ENCODE measurements at places on chromosomes 6 and 20.
A peak's percentile ranks its signal among the peaks of the same experiment; 100 is the strongest.

DNA sequence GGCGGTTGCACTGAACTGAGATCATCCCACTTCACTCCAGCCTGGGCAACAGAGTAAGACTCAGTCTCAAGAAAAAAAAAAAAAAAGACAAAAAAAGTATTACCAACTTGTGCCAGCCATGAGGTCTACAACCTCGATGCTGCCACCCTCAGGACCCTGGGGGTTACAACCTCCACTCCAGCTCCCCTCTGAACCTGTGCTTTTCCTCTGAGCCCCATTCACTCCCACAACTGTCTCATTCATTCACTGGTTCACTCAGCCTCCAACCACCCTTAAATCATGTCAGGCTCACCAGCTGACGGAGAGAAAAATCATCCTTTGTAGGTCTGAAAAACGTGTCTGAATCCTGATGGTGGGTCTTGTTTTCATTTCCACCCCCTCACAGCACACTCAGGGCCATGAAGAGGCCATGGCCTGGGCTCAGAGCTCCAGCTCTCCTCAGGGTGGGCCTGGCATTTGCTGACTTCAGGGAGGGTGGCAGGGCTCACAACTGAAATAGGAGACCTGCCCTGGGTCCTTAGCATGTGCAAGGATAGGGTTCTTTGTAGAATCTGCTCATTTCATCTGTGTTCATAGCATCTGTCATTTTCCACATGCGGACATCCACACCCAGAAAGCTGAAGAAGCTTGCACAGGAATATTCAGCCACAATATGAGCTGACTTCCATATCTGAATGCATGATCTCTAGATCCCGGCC is 1.9 kb upstream of the ULBP1 start:
- DNase-seq: no peak

GRCh38 chr6:135310291-135310690 is 129.2 kb downstream of the MYB start:
- no peak for DNase-seq

- DNase-seq: peak; percentile 13
Measured at GRCh38 chr6:157096522-157096921, 226.8 kb downstream of the TMEM242 start.

DNA sequence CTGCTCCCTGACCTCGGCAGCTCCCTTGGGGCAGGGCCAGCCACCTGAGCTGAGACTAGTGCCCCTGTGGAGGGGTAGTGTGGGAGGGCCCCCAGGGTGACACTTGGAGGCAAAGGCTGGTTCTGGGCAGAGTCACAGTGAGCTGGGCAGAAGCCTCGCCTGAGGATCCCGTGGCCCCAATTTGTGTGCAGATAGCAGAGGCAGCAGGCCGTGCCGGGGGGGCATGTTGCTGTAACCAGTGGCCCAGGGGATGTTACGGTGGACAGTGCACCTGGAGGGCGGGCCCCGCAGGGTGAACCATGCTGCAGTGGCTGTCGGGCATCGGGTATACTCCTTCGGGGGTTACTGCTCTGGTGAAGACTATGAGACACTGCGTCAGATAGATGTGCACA is 2.9 kb downstream of the KLHDC3 start:
- no peak for DNase-seq

- DNase-seq: no peak
Measured at GRCh38 chr20:53681352-53682212, 87.9 kb upstream of the ZNF217 start.

GRCh38 chr20:63028461-63028921 is 21.7 kb upstream of the BHLHE23 start:
- DNase-seq: no peak

GRCh38 chr6:145189836-145190235 is 545.5 kb downstream of the EPM2A start:
- DNase-seq: no peak

DNA sequence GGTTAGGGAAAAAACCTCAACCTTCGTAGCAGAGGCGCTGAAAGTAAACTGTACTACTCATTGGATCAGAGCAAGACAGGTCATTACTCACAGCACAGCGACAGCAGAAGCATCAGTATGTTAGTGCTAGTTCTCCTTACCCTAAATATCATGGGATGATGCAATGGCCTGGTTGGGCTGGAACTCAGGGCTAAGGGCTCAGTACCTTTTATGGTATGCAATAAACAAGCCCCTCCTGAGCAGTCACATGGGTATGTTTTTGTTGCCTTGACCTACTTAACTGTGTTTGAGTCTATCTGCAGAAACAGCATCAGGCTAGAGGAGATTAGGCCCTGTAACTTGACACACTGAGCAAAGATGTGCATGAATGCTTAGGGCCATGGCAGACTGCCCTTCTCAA is 369.4 kb upstream of the IMPG1 start:
- no peak for DNase-seq

DNA sequence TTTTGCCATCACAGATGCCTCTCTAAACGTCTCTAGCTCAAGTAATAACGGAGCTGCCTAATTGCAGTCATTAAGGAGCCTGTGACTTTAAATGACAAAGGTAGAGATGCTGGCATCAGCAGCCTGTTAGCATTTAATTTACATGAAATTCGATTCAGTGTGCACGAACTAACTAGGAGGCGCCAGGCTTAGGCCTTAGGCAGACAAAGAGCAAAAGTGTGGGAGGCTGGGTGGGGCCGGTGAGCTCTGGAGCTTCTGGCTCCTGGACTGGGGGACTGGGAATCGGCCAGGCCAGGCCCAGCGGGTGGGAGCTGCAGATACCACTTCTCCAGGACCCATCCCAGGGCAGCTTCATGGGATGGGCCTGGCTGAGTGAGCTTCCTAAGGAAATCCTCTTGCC is 170.0 kb upstream of the AGPAT4 start:
- DNase-seq: no peak

DNA sequence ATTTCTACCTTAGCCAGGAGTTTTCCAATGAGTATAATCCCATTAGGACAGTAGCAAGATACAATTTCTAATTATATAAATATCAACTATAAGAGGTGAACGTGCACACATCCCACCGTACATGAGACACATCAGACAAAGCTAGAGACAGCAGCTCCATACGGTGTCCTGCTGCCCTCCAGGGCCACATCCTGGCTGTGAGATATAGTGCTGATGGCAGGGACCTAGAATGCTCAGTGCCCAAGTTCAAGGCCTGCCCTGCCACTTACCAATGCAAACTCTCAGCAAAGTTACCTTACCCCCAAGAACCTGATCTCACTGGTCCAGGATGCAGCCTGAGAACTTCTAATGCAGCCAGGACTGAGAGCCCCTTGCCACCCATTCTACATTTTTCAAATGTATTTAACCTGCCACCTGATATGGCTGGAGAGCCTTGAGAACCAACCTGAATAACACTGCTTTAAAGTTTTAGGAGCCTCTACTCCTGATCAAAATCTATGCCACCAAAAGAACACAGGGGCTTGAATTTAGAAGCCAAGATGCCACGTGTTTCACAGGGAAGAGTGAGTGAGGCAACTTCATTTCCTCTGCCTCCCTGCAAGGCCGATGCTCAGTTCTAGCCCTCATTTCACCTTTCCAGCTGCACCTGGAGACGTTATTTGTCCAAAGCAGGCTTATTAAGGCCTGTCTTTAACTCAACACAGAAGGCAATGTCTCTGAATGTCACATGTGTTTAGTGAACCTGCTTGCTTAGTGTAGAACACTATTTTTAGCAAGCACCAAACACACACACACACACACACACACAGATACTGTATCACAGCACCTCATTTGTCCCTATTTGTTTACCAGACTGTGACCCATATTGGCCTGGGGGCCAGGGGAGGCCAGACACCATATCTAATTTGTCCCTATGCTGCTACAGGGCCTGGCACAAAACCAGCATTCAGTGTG is 6.1 kb downstream of the NFATC2 start:
- DNase-seq: peak; percentile 63

DNA sequence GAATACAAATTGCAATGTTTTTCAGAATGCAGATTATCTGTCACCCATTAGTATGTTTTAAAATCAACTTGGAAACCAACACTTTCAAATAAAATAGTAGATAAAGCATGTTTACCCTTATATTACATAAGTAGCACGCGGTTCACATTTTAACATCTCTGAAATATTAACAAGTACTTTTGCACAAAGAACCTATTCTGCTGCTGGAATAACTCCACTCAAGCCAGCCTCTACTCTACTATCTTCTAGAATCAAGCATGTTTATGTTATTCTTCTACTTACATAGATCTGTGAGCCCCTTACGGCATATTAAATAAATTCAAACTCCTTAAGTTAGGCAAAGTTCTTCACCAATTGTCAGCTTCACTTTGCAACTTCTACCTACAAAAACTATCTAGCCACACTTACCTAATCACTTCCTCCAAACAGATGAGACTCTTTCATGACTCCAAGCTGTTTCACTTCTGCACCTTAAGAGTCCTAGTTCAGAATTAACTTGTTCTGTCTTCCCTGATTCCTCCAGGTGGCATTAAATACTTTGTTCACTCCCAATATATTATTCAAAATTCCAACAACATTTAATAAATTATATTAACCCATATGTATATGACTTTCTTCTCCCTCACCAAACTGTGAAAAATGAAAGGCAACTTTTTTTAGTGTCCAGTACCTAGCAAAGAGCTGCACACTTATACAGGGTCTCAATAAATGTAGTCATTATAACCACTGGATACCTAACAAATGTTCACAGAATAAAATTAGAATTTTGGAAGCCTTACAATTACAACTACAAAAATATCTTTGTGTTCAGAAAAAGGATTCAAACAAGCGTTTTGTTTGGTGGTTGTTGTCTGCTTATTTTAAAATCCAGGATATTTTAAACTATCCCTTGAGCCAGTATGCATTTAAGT is 12.1 kb downstream of the CEP85L start:
- no peak for DNase-seq

- no peak for DNase-seq
Measured at GRCh38 chr20:6269168-6269873, 146.5 kb upstream of the FERMT1 start.

DNA sequence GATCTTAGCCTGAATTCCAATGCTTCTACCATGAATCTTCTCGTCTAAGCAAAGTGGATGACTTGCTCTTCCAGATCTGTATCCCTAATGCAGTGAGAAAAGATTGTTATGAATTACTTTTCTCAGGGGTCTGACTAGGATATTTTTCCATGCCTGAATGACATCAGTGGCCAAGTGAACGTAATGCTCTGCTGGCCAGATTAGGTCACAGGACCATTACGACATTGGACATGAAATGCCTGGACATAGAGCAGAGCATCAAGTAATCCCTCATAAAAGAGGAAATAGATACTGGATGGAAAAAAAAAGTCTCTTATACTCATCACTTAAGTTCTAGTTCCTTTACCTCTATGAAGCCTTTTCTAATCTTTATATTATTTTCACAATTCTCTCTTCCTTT is 12.1 kb upstream of the THEMIS start:
- no peak for DNase-seq

GRCh38 chr20:40265825-40266533 is 423.1 kb downstream of the MAFB start:
- no peak for DNase-seq

DNA sequence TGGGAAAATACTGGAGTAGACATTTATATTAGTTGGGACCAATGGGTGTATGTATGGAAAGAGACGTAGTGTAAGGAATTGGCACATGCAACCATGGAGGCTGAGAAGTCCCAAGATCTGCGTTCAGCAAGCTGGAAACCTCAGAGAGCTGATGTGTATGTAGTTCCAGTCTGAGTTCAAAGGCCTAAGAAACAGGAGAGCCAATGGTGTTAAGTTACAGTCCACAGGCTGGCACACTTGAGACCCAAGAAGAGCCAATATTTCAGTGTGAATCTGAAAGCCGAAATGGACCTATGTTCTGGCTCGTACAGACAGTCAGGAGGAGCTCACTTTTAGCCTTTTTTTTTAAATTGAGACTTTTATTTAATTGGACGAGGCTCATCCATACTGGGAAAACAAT is 244.2 kb downstream of the CDKAL1 start:
- no peak for DNase-seq

GRCh38 chr6:140124498-140124897 is 750.0 kb upstream of the CITED2 start:
- DNase-seq: no peak

DNA sequence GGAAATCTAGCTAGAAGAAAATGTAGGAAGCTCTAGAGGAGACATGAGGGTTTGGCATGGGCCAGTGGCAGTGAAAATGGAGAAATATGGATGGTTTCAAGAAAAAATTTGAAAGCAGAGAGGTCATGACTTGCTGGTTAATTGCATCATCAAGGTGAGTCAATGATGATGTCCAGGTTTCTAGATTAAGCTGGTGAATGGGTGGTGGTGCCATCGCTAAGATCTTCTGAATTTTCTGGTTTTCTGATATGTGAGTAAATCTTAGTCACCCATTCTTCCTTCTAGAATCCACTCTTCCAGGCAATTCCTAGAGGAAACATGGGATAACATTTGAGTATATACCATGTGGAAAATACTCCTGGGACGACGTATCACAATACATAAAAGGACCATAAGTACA is 25.0 kb downstream of the SH3BGRL2 start:
- no peak for DNase-seq

DNA sequence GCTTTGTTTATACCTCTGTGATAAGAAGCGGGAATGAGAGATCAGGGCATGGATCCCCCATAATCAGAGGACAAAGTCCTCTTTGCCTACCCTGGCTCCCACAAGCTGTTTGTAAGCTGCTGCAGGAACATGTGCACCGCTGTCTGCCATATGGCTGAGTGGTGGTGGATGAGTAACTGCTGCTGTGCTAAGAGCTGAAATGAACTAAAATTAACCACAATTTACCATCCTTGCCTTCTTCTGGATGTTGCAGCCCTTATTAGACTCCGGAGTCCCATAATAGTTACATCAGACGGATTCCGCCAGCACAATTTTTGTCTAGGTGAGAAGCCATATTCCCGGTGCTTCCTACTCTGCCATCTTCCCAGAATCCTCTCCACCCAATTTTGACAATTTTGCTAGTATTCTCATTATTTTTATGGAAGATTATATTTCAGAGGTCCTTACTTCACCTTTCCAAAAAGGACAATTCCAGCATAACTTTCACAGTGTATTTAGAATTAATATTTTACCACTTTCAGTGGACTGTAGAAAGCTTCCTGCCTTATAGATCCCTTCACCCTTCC is 6.0 kb upstream of the CMTR1 start:
- no peak for DNase-seq

- DNase-seq: no peak
Measured at GRCh38 chr6:150291968-150292710, 76.7 kb upstream of the IYD start.

GRCh38 chr6:10412461-10413261 is 2.2 kb downstream of the TFAP2A start:
- DNase-seq: no peak

GRCh38 chr6:133568970-133569889 is 319.7 kb upstream of the TCF21 start:
- DNase-seq: peak; percentile 43

DNA sequence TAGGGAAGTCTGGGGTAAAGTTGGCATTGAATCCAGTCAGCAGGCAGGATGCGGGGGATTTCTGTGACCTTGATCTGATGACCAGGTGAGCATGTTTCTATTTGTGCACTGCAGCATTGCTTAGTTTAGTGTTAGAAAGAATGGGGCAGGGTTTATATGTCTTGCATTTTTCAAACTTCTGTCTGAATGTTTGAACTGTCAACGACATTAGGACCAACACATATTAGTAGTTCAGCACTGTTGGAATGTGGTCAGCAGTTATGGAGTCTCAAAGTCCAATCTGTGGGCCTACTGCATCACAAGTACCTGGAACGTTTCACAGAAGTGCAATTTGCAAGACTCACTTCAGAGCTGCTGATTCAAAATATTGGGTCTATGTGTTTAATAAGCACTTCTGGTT is 276.6 kb upstream of the BMP2 start:
- DNase-seq: no peak

GRCh38 chr6:69390125-69390524 is 406.7 kb downstream of the LMBRD1 start:
- DNase-seq: no peak

- DNase-seq: no peak
Measured at GRCh38 chr6:108175592-108176279, 9.9 kb downstream of the NR2E1 start.

- DNase-seq: no peak
Measured at GRCh38 chr6:88089708-88090107, 42.1 kb downstream of the SPACA1 start.

Measured in NCI-H2107 (cell line).